Heart right ventricle (tissue), 16 donors: ENCODE measurements at places on chromosomes 5 and 9. TPM values are rescaled to one million over a fixed set of nuclear protein-coding genes. Genes with fewer than 3 reads are reported as not detected.

Gene EFNA5
- 37.7 TPM for total RNA-seq

Gene CERCAM
- 10.2 TPM for total RNA-seq

GRCh38 chr5:11407556-11408145 lies 496.6 kb downstream of the CTNND2 start:
- no peak for DNase-seq

DNA sequence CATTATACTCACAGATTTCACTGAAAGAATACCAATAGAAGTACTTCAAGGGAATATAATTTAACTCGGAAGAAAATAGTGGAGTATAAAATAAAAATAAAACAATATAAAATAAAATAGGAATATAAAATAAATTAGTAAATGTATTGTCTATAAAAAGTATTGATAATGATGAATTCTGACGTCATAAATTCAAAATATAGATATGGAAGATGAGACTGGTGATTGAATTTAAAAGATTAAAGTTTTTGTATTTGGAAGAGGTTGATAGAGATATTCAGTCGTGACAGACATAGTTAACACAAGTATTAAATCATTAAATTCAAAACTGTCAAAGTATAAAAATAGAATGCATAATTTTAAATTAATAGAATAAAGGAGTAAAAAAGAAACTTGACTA lies 964.9 kb upstream of the C9orf72 start:
- DNase-seq, result no peak

DNA sequence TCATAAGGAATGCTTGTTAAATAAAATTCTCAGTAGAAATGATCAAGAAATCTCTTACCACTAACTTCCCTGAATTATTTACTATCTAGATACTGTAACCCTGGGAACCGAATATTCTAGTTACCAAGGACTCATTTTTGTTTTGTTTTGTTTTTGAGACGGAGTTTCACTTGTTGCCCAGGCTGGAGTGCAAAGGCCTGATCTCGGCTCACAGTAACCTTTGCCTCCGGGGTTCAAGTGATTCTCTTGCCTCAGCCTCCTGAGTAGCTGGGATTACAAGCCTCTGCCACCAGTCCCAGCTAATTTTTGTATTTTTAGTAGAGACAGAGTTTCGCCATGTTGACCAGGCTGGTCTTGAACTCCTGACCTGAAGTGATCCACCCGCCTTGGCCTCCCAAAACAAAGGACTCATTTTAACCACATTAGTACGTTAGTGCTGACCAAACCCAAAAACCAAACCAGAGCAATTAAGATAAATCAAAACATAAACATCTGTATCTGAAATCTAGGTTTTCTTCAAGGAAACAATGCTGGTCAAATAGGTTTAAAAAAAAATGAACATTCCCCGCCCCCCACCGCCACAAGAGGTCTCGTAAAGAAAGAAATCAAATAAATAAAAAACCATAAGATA lies 3.7 kb downstream of the TXN start:
- DNase-seq, result no peak

DNA sequence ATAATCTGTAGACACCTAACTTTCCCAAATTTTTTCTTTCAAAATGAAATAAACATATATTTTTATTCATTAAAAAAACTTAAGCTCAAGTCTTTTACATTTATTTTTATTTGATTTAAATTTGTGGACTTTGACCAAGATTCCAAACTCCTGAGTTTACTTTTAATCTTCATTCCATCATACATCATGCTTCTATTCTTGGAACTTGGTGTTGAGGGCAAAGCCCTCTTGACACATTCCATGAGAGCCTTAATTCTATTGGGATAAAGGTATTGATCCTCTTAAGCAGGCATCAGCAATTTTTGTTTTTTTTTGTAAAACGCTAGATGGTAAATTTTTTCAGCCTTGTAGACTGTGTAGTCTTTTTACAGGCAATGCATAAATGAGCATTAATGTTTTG lies 53.6 kb downstream of the FBXO4 start:
- DNase-seq, result no peak

GRCh38 chr5:146904890-146905289 lies 26.3 kb upstream of the PPP2R2B start:
- DNase-seq, result no peak

DNA sequence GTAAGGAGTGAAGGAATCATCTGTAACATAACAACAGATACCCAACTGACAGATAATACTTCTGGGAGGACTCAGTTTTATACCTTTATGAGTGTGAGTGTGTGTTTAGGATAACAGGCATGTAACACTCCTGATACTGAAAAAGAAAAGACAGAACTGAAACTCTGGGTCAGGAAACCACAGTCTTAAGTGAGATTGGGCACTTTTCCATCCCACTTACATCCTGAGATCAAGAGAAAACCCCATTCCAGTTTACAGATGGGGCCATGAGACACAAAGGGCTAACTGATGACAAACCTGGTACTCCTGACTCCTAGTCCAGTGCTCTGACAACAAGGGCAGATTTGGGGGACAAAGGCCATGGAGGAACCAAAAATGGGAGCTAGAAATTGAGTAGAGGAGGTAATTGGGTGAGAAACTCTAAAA lies 18.0 kb downstream of the IL5 start:
- DNase-seq, result no peak

- DNase-seq, result no peak
Measured at GRCh38 chr5:40396317-40396716, 283.4 kb upstream of the PTGER4 start.

- no peak for DNase-seq
Measured at GRCh38 chr5:107469485-107470294, 201.0 kb downstream of the EFNA5 start.

Gene SPINK13
- not detected for total RNA-seq

DNA sequence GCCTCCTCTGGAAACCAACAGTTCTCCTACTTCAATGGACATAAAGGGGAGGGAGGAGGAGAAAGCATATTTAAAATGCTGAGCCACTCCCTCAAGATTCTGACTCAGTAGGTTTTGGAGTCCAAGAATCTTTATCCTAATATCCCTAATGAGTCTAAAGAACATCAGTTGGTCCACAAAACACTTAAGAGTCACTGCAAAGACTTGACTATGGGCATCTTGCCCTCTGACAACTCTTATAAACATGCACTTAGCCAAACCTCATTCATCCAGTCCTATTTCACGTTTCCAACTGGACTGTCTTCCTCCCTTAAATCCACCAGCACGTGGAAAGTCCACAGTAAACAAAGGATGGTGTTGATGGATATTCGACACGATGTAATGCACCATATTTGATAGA lies 172.5 kb downstream of the FAM114A2 start:
- DNase-seq, result no peak

GRCh38 chr9:123637945-123638634 lies 282.1 kb downstream of the CRB2 start:
- no peak for DNase-seq

GRCh38 chr9:106918825-106919509 lies 56.0 kb downstream of the ZNF462 start:
- DNase-seq, result no peak

DNA sequence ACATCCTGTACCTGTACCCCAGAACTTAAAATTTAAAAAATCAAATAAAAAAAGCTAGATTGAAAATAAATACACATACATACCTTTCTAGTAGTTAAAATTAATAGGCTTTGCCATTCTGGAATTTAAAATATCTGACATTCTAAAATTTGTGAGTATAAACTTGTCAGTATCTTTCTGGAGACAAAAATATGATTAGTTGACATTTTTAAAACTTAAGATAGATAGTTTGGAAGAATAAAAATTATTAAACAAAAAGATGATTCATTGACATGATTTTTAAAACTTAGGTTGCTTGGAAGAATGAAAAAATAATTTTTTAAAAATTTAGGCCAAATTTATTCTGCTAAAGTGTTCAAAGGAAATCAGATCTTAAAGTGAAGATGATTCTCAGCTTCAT lies 43.1 kb downstream of the ISOC1 start:
- DNase-seq, result no peak
